ENCODE measurements at places on chromosomes 2 and 18.

DNA sequence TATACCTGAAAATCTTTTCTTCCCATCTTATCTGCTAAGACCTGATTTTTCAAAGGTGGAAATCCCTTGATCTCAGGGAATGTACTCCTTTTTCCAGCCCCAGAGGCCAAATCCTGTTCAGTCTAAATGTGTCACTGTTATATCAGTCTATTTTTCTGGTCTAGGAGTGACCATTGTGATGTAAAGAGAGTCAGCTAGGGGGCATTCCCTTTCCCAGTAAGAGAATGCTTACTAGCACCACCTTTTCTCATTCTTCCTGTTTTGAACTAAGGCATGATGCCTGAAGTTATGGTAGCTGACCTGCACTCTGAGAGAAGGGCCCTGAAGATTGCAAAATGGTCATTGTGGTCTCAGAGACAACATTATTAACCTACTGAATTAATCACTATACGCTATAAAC, 124.1 kb upstream of the XIRP2 start:
- no peak for DNase-seq

DNA sequence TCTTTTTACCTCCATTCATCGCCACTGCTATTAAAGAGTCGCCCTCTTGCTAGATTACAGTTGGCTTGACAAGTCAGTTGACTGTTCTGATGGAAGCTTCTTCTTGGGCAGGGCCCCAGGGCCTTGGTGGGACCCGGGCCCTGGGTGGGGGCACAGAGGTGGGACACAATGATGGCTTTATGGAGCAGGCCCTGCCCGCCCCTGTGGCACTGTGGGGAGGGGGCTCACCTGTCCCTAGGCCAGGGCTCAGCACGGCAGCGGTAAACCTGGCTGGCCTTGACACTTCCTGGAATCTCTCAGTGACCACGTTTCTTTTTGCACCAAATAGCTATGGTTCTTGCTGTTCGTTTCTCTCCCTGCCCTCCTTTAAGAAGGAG, 4.9 kb upstream of the HS6ST1 start:
- no peak for DNase-seq

DNA sequence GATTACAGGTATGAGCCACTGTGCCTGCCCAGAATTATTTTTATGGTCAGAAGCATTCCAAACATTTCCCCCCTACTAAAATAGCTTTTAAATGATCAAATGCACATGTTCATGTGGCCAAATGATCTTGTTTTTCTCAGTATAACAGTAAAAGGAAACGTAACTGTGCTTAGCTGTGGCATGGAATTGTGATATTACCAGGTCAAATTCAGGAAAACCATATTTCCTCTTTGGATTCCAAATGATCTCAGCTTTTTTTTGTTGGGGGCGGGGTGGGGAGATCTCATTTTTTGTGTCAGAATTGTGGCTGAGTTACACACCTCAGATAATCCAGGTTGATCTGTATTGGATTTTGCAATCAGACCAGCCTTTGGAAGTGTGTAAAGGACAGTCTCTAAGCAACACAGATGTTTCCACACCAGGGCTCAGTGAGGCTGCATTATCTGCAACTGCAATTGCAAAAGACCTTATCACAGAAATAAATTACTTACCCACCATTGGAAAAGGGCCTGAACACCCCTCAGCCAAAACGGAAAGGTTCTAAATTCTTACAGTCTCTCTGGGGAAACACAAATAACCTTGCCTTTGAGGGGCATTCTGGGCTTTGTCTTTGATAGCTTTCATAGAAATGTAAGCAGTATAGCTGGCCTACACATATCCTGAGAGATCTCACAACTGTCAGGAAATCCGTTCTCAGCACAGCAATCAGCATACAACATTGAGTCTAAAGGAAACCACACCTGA, 8.4 kb downstream of the CASP10 start:
- DNase-seq: peak; percentile 46

DNA sequence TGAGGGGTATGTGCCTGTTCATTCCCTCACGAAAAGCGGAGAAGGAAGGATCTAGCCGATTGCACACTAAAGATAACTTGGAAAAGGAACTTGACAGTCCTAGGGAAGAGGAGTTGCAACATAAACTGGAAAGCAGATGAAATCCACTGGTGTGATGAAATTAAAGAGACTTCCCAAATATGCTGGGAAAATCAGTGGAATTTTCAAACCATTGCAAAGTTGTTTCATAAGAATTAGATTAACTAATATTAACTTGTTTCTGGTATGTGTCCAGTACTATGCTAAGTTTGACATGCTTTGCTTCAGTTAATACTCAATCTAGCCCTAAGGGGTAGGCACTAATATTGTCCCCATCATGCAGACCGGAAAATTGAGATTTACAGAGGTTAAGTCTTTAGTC, 222.7 kb downstream of the IKZF2 start:
- no peak for DNase-seq

GRCh38 chr2:158211502-158211901, 109.8 kb downstream of the UPP2 start:
- no peak for DNase-seq

GRCh38 chr18:45049578-45050319, 369.1 kb downstream of the SETBP1 start:
- DNase-seq: no peak

DNA sequence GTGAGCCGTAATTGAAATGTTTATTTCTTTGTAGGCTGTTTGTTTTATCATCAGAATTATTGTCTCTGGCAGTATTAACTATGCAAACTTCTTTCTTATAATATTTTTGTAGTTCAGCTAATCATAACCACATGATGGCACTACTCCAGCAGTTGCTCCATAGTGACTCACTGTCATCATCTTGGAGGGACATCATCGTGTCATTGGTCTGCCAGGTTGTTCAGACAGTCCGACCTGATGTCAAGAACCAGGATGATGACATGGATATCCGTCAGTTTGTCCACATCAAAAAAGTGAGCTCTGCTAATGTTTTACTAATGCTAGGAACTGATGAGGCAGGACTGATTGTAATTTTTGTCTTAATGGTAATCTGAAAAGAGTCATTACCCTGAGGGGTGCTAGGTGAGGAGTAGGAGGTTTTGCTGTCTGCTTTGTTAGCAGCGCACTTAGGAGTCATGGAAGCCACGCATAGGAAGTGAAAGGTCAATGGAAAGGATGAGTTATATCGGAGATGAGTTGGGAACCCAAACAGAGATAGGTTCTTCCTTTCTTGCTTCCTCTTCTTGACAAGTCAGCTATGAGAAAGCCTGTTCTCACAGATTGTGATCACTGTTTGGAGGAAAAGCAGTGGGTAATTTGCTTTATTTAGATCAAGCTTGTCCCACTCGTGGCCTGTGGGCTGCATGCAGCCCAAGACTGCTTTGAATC, 49.2 kb downstream of the PIKFYVE start:
- DNase-seq: no peak

DNA sequence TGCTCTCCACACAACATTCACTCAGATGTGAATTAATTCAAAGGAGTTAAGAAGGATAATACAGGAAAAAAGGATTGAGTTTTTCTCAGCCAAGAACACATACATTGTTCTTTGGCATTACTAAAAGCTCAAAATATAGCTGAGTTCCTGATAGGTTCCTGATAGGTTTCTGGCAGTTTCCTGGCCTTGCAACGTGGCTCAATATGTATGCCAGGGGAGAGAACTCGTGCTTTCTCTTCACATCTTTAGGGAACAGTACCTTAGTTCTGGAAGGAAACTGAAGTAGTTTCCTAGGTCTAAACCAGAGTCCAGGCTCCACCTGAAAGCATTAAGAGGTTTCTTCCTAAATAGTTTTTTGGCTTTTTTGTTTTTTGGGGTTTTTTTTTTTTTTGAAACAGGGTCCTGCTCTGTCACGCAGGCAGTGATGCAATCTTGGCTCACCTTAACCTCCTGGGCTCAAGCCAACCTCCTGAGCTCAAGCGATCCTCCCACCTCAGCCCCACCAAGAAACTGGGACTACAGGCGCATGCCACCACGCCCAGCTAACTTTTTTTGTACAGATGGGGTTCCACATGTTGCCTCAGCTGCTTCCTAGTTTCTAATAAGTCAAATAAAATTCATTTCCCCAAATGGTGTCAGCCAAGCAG, 42.8 kb downstream of the ESCO1 start:
- no peak for DNase-seq

GRCh38 chr2:218478544-218478943, 59.6 kb downstream of the VIL1 start:
- no peak for DNase-seq

DNA sequence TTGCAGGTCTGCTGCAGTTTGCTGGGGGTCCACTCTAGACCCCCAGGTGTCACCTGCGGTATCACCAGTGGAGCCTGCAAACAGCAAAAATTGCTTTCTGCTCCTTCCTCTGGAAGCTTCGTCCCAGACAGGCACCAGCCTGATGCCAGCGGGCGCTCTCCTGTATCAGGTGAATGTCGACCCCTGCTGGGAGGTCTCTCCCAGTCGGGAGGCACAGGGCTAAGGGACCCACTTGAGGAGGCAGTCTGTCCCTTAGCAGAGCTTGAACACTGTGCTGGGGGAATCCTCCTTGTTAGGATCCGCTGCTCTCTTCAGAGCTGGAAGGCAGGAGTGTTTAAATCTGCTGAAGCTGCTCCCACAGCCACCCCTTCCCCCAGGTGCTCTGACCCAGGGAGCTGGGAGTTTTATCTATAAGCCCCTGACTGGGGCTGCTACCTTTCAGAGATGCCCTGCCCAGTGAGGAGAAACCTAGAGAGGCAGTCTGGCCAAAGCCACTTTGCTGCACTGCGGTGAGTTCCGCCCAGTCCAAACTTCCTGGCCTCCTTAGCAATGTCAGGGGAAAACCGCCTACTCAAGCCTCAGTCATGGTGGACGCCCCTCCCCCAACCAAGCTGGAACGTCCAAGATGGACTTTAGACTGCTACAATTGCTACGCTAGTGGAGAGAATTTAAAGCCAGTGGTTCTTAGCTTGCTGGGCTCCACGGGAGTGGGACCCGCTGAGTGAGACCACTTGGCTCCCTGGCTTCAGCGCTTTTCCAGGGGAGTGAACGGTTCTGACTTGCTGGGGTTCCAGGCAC, 652.5 kb downstream of the KCNJ3 start:
- no peak for DNase-seq

DNA sequence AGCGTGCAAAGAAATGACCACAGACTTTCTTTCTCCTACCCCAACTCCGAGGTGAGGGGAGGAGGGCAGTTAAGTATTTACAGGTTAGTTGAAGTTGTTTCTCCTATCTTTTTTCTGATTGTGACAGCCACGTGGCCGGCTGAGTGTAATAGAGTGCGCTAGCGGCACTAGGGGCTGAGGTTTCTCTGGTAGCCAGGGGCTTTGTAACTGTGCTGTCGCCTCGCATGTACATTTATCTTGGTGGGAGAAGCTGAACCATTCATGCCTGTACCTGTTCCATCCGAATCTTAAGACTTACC, 214.1 kb upstream of the STON1 start:
- no peak for DNase-seq

GRCh38 chr2:201959626-201960025, 74.0 kb upstream of the FZD7 start:
- no peak for DNase-seq

- DNase-seq: no peak
Observed at GRCh38 chr2:199261239-199261638, 196.5 kb downstream of the SATB2 start.

DNA sequence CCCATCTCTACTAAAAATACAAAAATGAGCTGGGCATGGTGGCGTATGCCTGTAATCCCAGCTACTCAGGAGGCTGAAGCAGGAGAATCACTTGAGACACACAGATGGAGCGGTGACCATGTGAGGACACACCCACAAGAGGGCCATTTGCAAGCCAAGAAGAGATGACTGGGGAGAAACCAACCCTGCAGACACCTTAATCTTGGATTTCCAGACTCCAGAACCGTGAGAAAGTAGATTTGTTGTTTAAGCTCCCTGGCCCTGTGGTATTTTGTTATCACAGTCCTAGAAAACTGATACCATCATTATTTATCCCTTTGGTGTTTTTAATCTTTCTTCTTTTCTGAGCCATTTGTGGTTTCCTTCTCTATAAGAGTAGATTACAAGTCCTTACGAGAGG, 88.6 kb upstream of the ID2 start:
- no peak for DNase-seq

DNA sequence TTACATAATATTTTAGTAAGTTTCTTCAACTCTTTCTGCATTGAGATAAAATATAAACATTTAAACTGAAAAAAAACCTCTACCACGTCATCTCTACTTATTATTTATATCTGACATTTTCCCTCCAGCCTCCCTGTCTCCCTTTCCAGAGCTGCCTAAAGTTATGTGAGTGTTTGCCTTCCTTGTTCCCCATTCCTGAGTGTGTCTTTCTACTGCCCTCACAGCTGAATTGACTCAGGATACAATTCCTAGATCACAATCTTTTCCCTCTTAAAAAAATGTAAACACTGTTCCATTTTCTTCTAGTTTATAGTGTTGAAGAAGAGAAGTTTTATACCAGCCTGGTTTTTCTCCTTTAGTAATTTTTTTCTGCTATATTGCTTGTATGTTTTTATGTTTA, 5.3 kb downstream of the TRPM8 start:
- DNase-seq: no peak

DNA sequence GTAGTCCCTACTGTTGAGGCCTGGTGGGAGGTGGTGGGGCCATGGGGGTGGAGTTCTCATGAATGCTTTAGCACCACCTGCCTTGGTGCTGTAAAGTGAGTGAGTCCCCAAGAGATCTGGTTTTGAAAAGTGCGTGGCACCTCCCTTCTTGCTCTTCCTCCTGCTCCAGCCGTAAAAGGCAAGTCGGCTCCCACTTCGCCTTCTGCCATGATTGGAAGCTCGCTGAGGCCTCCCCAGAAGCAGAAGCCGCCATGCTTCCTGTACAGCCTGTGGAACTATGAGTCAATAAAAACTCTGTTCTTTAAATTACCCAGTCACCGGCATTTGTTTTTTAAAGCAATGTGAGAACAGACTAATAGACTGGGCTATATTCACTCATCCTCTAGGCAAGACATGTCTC, 141.3 kb upstream of the ALKAL2 start:
- no peak for DNase-seq

DNA sequence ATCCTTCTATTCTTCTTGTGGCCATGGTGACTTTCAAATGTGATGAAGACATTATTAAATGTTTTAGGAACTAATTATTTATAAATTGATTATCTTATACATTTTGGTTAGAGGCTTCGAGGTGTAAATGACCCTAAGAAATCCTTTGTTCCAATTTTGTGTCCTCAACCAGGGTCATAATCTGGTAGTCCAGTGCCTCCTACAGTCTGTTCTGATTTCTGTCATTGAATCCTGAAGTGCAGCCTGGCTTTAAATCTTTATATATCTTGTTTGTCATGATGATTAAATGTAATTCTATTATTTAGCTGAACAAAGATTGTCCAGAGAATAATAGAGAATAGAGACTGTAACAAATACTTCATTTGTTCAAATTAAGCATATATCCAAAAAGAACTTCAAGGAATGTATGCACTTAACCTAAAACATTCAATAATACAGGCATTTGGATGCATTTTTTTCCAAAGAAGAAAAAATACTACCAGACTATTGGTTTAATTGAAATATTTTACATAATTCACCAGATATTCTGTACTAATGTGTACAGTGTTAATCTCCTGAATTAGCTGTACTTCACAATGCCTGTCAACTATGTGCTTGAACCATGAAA, 89.8 kb downstream of the PRPF40A start:
- peak; percentile 32 for DNase-seq

All from bone marrow (tissue), 2 donors.